ENCODE measurements at places on chromosomes 4 and X.
A peak's percentile ranks its signal among the peaks of the same experiment; 100 is the strongest.

GRCh38 chr4:112975567-112976355 lies 73.7 kb upstream of the ANK2 start:
- no peak for DNase-seq

GRCh38 chrX:141928432-141928831 lies 24.7 kb downstream of the MAGEC1 start:
- no peak for DNase-seq

- no peak for DNase-seq
Measured at GRCh38 chr4:78622253-78622979, 70.8 kb downstream of the ANXA3 start.

- DNase-seq: no peak
Measured at GRCh38 chr4:174579421-174579820, 57.1 kb upstream of the HPGD start.

DNA sequence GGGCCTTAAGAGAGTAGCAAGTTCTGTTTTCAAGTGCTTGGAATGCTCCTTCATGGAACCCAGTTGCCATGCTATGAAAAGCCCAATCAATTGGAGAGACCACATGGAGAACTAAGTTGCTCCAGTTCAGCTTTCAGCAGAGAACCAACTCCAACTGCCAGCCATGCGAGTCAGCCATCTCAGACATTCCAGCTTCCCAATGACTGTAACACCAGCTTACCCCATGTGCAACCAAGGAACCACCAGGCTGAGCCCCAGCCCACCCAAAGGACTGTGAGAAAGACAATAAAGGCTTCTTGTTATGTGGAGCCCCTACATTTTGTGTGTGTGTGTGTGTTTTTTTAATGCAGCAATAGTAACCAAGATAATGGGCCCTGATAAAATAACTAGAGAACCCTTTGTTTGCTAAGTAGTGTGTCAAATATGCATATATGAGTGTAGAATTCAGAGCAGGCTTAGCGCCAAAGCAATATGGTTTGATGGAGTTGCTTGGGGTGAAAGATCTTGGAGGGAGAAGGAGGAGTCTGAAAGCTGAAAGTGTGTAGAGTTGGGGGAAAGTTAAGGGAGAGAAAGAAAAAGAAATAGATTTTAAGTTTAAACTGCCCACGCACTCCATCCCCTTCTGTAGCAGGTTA lies 35.0 kb upstream of the CCKAR start:
- DNase-seq: no peak

- DNase-seq: no peak
Measured at GRCh38 chr4:14125375-14126129, 498.0 kb upstream of the BOD1L1 start.

DNA sequence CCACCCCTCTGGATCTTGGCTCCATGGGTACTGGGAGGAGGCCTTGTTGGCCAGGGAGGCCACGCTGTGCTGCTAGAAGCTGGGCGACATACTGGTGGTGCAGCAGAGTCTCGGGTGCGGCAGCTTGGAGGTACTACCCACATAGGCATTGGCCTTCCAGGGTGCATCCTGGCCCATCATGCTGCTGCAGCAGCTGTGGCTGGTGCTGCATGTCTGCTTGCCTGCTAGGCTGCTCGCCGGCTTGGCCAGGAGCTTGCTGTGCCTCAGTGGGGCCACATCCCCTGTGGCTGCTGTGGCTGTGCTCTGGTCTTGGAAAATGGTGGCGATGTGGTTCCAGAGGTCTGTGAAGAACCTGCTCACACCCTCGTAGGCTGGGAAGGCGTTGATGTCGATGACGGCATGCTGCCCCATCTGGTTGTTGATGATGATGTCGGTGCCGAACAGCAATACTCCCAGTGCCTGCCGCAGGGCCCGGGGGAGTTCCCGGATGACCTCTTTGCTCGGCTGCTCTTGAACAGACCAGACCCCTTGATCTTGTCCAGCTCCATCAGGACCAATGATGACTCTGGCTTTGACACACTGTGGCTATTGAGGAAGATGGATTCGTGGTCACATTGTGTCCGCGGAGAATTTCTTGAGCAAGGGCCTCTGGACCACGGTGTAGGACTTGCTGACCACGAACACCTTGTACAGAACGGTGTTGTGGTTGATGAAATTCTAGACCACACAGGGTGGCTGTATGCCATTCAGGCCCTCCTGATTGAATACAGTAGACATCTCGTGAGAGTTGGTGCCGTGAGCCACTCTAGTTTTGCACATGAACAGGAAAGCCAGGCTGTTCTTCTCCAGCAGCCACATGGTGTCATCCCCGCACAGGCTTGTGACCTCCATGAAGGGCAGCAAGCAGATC lies 11.8 kb downstream of the RBM10 start:
- no peak for DNase-seq

GRCh38 chr4:10421344-10422055 lies 35.7 kb downstream of the ZNF518B start:
- DNase-seq: no peak

DNA sequence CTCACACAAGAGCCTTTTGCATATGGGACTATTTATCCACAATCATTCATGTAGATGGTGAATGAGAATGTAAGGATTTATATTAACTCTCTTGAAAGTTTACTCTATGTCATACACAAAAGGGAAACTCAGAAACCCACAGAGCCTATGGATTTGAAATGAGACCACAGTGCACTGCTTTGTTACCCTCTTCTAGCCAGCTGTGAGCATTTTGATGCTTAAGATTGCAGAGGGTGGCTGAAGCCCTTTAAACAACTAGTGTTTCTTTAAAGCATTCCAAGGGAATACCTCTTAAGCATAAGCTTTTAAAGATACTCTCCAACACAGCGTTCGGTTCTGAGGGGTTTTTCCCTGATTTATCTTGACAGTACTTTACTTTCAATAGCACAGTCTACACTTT lies 113.9 kb downstream of the NKX6-1 start:
- no peak for DNase-seq

GRCh38 chr4:125679989-125680388 lies 365.2 kb downstream of the FAT4 start:
- DNase-seq: no peak

DNA sequence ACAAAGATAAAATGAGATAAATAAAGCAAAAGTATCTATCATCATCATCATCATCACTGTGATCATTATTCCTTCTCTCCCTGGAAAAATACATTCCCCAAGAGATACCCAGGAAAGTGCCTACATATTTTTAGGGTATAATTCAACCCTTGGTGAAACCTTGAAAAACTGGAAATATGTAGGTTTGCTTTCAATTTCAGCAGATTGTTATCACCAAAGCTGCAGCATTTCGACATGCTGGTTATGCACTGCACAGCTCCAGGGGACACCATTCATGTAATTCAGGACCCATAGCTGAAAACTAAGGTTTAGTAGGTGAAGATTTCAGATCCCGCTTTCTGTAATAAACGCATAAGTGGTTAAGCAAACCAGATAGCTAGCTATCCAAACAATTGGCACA lies 28.4 kb upstream of the FBXW7 start:
- DNase-seq: no peak

DNA sequence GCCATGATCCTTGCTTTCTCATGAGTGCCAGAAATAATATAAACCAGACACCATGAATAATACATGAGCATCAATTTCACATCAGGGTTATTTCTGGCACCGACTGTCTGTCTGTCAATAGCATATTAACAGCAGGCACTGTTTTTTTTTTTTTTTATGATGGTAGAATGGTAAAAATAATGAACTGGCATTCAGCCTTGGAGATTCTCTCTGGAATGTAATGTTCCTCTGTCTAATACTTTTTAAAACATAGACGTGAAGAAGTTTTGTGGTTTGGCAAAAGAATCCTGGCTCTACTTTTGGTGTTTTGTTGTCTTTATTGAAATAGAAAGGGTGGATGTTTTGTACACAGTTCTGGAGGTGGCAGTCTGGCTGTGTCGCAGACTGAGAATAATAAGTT lies 874.6 kb upstream of the PRKX start:
- DNase-seq: no peak

- no peak for DNase-seq
Measured at GRCh38 chrX:33831211-33831610, 300.9 kb downstream of the FAM47A start.

GRCh38 chrX:45815441-45815840 lies 614.8 kb upstream of the DIPK2B start:
- DNase-seq: peak; percentile 25

DNA sequence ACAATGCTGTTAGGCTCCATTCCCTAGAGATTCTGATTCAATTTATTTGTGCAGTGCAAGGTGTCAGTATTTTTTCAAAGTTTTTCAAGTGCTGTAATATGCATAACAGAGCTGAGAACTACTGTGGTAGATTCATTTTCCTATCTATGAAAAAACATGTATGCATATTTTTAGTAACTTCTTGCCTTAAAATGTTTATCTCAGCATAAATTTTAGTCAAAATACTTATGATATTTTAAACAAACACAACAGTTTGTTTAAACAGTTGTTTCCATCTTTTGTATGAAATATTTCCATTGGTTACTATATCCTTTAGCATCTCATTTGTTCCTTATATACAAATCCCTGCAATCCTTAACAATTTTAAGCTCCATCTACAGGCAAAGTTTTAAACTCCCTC lies 624.8 kb upstream of the ADGRL3 start:
- no peak for DNase-seq

DNA sequence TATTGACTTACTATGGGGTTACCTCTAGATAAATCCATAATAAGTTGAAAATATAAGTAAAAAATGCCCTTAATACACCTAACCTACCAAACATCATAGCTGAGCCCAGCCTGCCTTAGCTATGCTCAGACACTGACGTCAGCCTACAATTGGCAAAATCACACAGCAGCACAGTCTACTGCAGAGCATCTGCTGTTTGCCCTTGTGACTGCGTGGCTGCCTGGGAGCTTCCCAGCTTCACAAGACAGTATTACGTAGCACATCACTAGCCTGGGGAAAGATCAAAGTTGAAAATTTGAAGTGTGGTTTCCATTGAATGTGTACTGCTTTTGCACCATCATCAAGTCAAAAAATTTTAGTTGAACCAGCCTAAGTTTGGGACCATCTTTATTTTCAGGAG lies 8.8 kb downstream of the HTT-AS start:
- DNase-seq: no peak

DNA sequence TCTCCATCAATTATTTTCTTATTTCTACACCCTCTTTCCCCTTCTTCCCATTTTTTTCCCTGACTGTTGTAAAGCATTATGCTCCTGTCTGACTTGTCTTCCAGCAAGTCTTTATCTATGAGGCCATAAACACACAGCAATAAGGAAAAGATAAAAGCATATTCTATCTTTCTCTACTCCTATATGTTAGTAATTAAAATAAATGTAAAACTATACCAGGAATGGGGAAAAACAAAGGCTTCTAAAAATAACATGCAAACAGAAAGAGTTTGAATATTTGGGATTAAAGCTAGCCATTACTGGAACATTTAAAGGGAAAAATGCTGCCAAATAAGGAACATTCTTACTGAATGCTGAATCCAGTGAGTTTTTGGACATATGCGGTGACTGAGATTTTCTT lies 471.7 kb upstream of the HS3ST1 start:
- DNase-seq: no peak

GRCh38 chr4:8267077-8267476 lies 2.5 kb upstream of the HTRA3 start:
- DNase-seq: peak; percentile 9

- no peak for DNase-seq
Measured at GRCh38 chr4:82988323-82988832, 22.2 kb downstream of the LIN54 start.

- no peak for DNase-seq
Measured at GRCh38 chr4:40607221-40607620, 22.4 kb downstream of the RBM47 start.

- DNase-seq: no peak
Measured at GRCh38 chr4:10589321-10589720, 95.2 kb downstream of the CLNK start.

All from T-helper 1 cell (primary cell).